ENCODE measurements at places on chromosomes 1 and 21.

DNA sequence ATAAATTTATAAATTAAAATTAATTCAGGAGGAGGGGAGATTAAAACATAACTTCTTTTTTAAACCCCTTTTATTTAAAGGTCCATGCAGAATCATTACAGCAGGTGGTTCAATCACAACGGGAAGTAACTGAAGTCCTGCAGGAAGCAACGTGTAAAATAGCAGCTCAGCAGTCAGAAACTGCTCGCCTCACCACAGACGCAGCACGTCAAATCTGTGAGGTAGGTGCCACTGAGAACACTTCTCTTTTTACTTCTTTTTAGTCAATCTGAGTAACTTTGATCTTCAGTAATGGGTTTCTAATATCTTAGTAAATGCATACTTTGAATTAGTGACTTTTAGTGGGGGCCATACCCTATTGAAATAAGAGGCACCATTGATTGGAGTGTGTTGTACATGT is 87.0 kb downstream of the CEP350 start:
- no peak for DNase-seq

DNA sequence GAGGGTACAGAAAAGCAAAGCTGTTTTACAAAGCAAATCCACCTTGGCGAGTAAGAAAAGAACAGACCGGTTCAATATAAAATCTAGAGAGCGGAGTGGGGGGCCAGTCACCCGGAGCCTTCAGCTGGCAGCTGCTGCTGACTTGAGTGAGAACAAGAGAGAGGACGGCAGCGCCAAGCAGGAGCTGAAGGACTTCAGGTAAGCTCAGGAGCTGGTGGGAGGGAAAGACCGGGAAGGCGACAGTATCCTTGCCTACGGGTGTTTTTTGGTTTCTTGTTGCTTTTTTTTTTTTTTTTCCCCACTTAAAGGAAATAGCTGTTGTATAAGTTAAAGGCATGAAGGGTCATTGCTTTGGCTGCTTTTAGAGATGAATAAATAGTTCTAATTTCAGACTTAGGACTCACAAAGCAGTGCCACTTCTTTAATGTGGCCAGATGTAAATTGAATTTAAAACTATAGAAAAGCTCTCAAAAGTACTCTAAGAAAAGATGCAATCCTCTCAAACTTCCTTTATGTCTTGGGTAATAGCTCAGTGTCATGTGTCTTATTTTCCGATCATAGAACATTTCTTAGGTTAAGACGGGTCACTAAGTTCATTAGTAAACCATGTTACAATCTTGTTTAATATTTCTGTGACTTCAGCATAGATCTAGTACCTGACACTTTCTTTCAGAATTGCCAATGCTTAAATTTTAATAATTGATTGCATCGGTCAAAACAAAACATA is 82.8 kb downstream of the PRDM2 start:
- DNase-seq, result no peak

DNA sequence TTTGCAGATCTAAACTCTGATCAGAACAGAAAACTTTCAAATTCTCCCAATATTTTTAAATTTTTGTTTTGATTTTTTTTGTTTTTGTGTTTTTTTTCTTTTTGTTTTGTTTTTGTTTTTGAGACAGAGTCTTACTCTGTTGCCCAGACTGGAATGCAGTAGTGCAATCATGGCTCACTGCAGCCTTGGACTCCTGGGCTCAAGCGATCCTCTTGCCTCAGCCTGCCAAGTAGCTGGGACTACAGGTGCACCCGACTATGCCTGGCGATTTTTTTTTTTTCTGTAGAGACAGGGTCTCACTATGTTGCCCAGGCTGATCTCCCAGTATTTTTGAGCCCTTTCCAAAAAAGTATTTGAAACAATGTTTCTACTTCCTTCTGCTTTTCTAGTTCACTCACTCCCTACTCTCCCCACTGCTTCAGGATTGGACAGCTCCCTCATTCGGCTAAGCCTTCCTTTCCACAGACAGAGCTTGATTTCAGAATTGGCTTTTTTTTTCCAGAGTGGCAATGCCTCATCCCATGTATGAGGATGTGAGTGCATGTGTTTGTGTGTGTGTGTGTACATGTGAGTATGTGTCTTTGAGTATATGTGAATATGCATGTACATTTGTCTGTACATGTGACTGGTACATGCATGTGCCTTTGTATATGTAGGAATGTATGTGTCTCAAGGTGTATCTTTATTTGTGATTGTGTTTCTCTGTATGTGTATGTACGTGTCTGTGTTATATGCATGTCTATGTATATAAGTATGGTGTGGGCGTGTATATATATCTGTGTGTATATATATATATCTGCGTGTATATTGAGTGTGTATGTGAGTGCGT is 11.9 kb downstream of the LHX4 start:
- DNase-seq, result no peak

DNA sequence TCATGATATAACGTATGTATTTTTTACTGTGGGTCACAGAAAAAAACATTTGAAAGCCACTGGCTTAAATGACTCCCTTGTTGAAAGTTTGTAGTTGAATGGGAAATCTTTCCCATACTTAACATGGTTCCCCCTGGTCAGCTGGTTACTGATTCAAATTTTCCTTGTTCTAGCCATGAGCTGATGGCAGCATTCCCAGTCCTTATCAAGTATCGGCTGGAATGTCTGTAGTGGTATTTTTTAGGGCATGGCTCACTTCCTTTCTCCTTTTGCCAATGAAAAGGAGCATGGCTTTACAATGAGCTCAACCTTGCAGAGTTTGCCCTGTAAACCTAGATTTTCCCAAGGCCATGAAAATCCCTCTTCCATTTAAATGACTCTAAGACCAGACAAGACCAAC is 55.7 kb downstream of the GIPC2 start:
- no peak for DNase-seq

DNA sequence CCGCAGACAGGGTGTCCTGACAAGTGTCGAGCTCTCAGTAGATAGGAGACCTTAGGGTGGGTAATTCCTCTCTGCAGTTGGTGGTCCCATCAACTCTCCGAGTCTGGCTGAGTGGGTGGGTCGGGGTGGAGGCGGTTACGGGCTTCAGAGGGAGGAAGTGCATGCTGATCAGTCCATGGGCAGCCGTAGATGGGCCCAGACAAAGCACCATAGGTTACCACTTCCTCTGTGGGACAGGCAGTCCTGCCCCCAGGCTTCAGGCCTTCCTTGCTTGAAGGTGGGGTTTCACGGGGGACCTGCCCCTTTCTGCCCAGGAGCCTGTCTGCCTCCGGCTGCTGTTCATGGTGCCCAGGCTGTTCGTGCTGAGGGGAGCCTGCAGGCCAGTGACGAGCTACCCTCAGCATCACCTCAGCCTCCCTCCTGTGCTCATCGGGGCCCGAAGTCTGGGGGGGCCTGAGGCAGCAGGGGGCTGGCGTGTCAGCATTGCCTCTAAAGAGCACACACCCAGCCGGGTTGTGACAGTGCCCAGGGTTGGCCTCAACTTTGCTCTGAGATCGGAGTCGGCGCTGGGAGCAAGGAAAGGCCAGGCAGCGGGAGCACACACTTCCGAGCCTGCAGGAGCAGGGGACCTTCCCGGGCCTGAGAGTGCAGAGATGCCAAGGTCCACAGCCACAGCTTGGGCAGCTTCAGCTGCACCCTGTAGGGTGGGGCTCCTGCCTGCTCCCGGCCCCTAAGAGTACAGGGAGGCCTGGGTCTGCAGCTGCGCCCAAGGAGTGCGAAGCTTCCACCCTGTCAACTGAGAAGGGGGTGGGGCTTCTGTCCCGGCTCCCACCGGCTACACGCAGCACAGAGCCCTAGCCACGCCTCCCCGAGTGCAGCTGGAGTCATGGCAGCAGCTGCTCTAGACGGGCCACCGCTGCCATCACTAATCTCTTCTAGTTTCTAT is 225.4 kb upstream of the NRIP1 start:
- no peak for DNase-seq

- no peak for DNase-seq
Measured at GRCh38 chr1:220809704-220810103, 23.0 kb downstream of the MTARC1 start.

DNA sequence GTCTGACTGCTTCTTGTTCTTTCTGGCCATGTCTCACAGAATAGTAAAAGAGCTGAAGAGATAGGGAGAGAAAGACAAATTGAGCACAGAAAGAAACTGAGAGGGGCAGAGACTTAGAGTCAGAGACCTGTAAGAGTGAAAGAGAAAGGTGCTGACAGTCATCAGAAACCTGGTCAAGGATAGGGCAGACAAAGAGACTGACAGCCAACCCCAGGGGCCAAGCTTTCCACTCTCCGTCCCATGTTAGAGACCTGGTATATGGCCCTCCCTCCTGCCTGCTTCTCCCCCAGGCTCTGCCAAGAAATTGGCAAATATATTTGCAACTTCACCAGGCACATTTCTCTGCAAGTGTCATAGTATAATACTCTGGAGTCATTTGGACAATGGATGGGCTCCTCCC is 64.6 kb downstream of the RHBG start:
- no peak for DNase-seq

GRCh38 chr1:56187405-56187804 is 392.0 kb downstream of the PLPP3 start:
- no peak for DNase-seq

GRCh38 chr1:82819234-82819633 is 1018.5 kb downstream of the ADGRL2 start:
- DNase-seq, result no peak

DNA sequence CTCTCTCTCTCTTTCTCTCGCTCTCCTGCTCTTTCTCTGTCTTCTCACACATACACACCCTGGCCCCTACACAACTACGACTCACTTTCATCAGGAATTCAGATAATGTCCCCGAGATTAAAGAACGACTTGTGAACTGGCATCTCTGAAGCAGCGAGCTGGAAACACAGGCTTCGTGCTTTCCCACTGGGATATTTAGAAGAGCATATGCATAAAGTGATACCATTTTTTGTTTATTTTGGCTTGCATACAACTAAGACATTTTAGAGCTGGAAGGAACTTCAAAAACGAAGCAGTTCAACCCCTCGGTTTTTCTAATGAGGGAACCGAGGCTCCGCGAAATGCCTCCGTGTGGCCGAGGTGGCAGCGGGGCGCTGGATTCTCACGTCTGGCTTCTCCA is 88.6 kb downstream of the ZBTB18 start:
- DNase-seq, result no peak

- DNase-seq, result no peak
Measured at GRCh38 chr1:212388985-212389716, 25.5 kb downstream of the PACC1 start.

GRCh38 chr1:9305216-9305615 is 12.5 kb downstream of the SPSB1 start:
- DNase-seq, result no peak

DNA sequence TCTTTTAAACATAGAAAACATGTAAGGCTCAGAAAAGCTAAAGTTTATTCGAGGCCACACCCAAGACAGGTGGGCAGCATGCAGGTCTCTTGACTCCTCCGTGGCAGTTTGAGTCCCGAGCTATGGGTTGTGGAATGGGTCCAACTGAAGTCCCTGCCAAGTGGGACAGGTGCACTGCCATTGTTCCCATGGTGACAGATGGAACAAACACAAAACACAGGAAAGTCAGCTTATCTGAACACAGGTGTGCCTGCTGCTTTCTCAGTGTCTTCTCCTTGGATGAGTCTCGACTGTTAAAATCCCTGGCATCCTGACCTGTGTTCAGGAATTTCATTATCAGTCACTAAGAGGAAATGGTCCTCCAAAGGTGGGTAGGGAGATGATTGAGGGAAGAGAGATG is 99.0 kb upstream of the RAB4A start:
- DNase-seq, result no peak

DNA sequence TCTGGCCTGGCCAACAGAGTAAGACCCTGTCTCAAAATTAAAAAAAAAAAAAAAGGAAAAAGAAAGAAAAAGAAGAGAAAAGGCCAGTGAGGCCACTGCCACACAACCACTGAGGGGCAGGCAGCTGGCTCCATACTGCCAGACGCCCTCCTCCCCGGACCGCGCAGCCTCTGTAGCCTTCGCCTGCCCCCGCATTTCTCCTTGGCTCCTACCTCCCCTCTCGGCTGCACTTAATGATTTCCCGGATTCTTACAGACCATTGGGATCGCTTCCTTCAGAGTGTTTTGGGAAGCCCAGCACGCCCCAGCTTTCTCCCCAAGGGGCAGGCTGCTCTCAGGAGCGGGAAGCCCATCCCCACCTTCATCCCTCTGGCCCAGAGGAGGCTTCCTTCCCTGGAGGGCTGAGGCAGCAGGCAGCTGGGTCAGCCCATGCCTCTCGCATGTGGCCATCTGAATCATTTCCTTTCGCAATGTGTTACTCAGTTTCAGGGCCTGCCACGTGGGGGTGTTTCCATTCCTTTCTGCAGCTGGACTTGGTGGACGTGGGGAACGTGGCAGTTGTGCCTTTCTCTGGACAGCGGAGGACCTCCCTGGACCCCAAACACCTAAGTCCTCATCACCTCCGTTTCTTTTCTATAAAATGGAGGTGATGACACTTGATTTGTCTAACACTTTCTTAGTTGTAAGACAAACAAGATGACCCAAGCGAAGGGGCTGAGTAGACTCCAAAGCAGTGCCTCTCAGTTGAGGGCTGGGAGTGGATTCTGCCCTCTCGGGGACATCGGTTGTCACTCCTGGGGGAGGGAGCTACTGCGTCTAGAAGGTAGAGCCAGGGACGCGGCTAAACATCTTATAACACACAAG is 2.3 kb downstream of the SLC2A5 start:
- no peak for DNase-seq

DNA sequence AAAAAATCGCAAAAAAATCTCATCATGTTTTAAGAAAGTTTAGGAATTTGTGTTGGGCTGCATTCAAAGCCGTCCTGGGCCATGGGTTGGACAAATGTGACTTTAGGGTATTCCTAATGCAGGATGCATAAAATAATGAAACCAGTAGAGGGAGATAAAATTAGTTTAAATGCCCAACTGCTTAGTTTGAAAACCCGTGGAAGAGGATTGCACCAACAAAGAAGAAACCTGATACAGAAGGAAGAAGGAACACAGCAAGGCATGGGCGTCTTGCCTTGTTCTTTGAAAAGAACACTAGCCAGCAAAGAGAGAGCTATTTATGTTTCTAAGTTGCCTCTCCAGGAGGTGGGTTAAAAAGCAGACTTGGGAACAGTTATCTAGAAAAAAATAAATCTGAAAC is 37.9 kb downstream of the WDR3 start:
- no peak for DNase-seq

GRCh38 chr1:221159608-221160007 is 280.4 kb downstream of the HLX start:
- no peak for DNase-seq

GRCh38 chr21:44749116-44749758 is 37.9 kb upstream of the TSPEAR start:
- no peak for DNase-seq

GRCh38 chr1:60866917-60867531 is 215.3 kb upstream of the NFIA start:
- no peak for DNase-seq

GRCh38 chr1:110012100-110012780 is 22.2 kb upstream of the STRIP1 start:
- DNase-seq, result no peak
